Neural crest cell (in vitro differentiated cells): ENCODE measurements at places on chromosomes 12 and 14.

GRCh38 chr12:116483959-116484750, 75.0 kb upstream of the MAP1LC3B2 start:
- DNase-seq, result no peak

GRCh38 chr12:52551216-52551865, 1.6 kb downstream of the KRT71 start:
- no peak for DNase-seq

DNA sequence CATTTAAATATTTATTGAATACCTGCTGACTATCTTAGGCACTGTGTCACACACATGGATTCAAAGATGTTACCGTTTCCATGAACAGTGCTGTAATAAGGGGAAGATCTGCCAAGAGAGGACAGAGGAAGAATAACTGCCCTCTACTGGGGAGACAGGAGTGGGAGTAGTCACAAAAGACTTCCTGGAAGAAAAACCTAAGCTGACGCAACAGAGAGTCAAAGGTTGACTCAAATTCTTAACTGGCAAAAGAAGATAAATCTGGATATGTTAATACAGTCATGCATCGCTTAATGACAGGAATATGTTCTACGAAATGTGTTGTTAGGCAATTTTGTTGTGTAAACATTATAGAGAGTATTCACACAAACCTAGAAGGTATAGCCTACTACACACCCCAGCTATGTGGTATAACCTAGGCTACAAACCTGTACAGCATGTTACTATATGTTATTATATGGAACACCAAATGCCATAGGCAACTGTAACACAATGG, 51.5 kb downstream of the DCAF5 start:
- no peak for DNase-seq

GRCh38 chr12:92735131-92735721, 32.4 kb downstream of the PLEKHG7 start:
- no peak for DNase-seq

DNA sequence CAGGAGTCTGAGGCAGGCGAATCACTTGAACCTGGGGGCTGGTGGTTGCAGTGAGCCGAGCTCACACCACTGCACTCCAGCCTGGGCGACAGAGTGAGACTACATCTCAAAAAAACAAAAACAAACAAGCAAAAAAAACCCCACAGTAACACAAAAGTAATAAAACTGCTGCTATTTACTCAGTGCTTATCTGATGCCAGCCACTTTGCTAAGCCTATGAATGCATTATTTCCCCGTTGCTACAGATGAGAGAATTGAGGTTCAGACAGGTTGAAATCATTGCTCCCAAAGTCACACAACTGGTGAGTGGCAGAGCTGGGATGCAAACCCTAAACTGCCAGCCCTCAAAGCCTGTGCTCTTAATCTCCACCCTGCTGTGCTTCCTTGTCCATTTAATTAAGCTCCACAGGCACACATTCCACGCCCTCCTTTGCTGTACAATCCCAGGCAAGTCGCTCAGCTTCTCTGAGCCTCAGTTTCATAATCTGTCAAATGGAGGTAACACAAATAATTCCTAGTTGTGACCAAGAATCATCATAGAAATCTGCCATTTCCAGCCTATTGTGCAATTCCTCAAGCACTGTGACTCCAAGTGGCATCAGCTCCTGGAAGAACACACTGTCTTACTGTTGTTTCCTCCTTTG, 5.7 kb upstream of the OAS3 start:
- DNase-seq, result no peak

DNA sequence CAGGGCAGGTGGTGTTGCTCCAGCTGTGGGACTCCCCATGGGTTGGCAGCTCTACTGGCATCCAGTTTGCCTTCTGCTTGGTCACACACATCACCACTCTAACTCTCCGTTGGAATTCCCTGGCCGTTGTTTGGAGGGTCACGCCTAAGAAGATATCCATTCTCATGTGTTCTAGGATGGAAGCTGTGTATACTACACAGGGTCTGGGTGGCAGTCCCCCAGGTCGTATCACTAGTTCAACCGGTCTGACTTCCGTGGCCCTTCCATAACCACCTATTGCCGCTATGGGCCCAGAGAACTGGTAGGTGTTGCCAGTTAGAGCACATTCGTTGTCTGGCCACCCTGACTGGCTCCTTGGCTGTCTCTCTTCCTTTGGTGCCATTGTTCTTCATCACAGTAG, 456.3 kb downstream of the TMEM121 start:
- no peak for DNase-seq

DNA sequence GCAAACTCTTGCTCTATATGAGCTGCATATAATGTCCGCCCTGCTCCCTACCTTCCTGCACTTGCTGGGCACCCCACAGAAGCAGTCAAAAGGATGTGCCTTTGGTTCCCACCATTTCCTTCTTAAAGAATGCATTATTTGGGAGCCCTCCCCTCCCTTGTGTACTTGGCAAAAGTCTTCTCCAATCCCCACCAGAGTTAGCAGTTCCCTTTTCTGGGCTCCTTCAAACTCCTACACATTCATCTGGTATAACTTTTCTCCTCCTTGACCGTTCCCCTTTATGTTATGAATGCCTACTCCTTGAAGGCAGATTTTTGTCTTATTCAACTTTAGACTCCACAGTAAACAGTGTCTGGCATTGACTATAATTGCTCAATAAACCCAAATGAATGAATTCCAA, 27.8 kb downstream of the AREL1 start:
- no peak for DNase-seq

DNA sequence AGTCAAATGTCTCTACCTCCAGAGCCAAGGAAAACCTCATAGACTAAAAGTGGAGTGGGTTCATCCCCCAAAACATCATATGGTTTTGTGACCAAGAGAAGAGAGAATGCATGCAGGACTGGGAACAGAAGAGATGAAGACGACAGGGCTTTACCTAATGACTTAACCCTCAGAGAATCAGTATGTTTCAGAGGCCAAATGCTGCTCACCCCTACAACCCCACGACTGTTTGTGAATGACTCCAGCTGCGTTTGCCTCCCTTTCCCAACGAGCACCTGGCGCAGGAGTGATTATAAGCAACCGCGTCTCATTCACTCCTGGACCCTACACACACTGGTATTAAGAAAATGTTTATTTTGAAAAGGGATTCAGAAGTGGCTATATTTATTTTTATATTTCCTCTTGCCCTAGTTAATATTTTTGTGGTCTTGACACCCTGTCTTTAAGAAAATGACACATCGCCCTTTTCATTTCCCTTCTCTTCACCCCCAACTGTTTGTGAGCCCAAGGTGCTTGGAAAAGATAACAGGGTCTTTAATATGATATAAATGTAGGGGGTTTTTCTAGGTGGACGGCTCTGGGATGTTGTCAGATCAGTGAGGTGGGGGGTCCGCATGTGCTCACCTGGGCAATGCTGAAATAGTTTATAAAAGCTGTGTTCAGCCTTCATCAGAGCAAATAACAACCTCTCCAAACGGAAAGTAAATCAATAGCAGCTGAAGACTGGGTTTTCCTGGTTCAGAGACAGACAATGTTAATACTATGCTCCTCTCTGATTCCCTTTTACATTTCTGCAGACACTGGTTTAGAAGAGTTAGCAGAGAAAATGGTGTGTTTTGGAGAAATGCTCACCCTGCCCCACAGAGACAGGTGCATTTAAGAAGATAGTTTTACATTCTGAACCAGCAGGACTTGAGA, 77.7 kb downstream of the SLC15A4 start:
- no peak for DNase-seq

GRCh38 chr12:122111089-122111641, 32.6 kb downstream of the MLXIP start:
- DNase-seq, result no peak

DNA sequence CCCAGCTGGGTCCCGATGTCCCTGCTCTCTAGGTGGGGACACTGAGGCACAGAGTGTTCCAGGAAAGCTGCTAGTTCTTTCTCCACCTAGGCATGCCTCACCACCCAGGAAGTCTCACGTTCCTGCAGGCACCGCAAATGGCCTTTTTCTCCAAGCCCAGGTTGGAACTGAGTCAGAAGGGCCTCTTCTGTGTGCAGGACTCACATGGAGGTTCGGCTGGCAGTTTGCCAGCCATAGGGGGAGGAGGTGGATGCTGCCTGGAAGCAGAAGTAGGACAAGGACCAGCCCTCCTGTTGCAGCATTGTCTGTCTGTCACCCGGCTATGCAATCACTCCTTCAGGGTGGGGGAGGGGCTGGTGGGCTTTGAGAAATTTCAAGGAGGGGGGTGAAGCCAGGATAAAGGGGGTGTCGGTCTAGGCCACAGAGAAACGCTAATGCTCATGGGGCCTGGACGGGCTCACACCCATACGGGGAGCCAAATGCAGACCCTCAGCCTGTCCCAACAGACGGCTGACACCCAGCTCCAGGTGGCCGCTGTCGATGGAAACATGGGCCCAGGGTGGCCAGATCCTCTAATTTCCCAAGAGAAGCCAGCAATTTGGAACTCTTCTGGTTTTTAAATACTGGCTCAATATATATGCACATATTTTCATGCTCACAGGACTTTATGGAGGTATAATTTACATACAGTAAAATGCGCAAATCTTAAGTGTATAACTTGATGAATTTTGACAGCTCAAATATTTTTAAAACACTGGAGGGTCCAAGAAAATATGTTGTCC, 120.5 kb downstream of the PHETA1 start:
- no peak for DNase-seq

DNA sequence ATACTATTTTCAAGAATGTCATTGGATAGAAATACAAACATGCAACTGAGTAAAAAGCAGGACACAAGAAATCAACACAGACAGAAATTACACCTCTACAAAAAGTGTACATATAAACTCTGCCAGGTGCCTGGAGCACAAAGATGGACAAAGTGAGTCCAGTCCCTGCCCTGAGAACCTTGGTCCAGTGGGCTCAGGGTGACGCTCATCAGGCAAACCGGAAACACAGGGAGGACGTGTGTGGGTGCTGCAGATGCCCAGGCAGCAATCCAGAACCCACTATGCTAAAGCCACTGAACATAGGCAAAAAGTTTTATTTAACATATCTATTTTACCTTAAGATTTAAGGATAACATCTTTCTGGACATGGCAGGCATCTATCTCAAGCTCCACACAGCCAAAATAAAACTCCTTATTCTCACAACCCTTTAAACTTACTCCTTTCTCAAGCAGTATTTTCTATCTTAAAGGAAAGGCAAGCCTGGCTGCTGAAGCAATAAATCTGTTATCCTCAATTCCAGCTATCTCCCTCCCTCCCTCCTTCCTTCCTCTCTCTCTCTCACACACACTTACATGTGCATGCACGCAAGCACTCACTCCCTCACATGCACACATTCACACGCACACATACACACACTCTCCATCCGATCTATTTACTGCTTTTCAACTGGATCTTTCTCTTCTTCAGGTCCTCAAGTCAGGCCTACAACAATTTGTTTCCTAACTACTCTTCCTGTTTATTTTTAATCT, 10.2 kb downstream of the PPP1R13B start:
- DNase-seq, result no peak

DNA sequence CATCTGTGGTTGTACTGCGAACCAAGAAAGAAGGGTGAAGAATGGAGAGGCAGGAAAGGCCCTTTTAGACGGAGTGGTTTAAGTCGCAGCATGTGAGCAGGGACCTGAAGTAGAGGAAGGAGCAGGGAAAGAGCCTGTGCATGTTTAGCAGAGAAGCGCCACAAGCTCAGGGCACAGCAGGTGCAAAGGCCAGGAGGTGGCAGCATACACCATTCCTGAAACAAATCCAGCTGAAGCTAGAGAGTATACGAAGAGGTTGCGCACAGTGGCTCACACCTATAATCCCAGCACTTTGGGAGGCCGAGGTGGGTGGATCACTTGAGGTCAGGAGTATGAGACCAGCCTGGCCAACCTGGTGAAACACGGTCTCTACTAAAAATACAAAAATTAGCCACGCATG, 49.9 kb downstream of the HELB start:
- DNase-seq, result peak; percentile 16

DNA sequence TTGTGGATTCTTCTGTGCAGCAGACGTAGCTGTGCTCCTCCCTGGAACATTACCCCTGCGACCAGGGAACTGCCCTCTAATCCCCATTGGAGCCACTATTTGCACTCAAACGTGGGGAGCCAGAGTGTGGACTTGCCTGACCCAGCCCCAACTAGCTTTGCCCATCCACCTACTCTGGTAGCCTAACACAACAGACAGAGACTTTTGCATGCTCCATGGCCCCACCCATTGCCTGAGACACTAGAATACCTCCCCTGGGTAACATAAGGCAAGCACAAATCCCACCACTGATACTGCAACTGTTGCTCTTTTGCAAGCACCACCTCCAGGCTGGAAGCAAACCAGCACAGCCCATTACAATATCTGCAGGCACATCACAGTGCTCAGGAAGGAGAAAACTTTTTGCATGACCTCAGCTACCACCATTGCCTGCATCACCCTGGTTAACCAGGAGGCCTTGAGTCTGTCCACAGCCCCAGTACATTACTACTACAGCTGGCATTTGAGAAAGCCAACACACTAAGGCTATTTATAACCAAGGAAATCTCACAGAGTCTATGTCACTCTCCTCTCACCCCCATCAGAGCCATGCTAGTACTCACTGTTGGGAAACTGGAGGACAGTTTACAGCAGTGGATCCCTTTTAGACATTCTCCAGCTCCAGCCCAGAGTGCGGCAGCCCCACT, 15.0 kb downstream of the CEP128 start:
- no peak for DNase-seq

DNA sequence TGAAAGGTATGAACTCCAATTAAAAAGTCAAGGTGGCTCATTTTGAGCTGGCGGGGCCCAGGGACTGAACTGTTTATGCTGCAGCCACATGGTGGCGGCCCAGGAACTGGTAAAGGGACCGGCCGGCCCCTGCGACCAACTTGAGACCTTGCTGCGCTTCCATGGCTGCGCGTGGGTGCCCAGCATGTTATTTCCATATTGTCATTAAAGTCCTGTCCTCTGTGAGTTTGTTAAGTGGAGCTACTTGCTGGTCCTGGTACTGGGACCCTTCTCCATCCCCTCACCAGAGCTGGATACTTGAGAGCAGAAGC, 62.3 kb downstream of the BEGAIN start:
- peak; percentile 36 for DNase-seq

GRCh38 chr12:87931812-87932211, 97.4 kb downstream of the C12orf50 start:
- DNase-seq, result no peak

DNA sequence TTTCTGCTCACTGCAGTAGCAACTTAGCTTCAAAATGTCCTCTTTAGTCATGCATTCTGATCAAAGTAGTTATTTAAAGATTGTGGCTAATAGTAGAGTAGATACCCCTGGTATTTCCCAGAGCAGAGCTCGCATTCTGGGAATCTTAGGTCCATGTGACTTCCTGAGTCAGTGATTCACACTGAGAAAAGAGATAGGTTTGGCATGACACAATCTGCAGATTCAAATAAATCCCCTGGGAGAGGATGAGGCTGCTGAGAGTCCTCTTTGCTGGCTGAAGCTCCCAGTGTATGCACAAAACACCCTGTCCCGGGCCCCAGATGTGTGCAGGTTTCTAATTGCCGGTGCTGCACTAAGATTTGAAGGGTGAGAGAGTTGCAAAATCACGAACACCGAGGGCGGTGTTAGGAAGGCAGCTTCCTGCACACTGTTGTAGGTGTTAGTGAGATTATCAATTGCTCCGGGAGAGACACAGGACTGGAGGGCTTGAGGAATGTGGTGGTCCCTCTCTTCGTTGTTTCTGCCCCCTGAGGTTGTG, 233.2 kb downstream of the NRXN3 start:
- DNase-seq, result no peak
